GM10248 (cell line): ENCODE measurements at places on chromosomes 2 and 18.

- no peak for DNase-seq
Observed at GRCh38 chr18:29083545-29083944, 906.6 kb upstream of the CDH2 start.

DNA sequence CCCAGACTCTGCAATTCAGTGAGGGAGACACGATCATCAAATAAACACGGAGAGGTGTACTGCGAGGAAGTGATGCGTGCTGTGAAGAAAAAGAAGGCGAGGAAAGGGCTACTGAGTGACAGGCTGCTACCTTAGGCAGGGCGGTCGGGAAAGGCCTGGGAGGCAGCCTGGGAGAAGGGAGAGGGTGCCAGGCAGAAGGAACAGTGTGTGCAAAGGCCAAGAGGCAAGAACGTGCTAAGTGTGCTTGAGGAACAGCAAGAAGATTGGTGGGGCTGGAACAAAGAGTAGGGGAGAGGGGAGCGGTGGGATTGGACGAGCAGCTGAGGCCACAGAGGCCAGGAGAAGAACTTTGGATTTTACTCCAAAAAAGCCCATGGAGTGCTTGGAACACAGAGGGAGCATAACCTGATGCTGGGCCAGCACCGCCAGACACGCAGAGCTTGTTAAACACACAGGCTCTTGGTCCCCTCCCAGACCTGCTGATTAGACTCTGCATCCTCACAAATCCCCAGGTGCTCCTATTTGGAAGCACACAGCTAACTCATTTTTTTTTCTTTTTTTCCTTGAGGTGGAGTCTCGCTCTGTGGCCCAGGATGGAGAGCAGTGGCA lies 30.4 kb downstream of the SERTAD2 start:
- DNase-seq, result no peak

DNA sequence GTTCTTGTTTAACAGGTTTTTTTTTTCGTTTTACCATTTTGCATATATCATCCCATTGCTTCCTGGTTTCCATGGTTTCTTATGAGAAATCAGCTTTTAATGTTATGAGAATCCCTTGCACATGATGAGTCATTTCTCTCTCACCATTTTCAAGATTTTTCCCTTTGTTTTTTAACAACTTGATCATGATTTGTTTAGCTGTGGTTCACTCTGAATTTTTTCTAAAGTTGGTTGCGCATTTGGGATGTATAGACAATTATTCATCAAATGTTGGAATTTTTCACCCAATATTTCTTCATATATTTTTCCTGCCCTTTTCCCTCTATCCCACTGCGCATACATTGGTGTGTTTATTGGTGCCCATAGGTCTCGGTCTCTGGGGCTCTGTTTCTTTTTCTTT lies 42.4 kb upstream of the BIN1 start:
- DNase-seq, result no peak

GRCh38 chr2:134212746-134213145 lies 41.1 kb upstream of the MGAT5 start:
- no peak for DNase-seq

- DNase-seq, result no peak
Observed at GRCh38 chr18:41674506-41674905, 280.5 kb upstream of the PIK3C3 start.

GRCh38 chr2:70728128-70728527 lies 39.9 kb downstream of the ADD2 start:
- no peak for DNase-seq

GRCh38 chr2:144132357-144132756 lies 387.6 kb downstream of the ZEB2 start:
- DNase-seq, result no peak

GRCh38 chr2:157747695-157748370 lies 119.2 kb upstream of the ACVR1C start:
- DNase-seq, result no peak
